ENCODE measurements at places on chromosomes 2 and 18.

DNA sequence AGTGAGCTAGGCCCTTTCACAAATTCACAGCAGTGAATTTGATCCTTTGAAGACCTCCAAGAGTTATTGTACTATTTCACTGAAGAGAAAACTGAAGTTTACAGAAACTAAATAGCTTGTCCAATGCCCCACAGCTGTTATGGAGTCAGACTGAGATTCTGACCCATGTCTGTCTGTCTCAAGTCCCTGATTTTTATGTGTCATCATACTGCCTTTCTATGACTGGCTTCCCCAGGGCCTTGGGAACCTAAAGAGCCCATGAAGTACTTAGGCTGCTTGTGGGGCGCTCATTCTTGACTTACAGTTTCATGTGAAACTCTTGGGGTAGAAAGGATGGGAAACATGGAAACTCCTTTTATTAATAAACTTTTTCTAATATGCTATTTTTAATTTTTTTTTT is 107.7 kb downstream of the ATL2 start:
- no peak for DNase-seq

- DNase-seq: no peak
These were observed 42.4 kb upstream of the TACR1 start for GRCh38 chr2:75241696-75242095.

GRCh38 chr2:228853151-228853550 is 417.9 kb downstream of the PID1 start:
- DNase-seq: no peak

- DNase-seq: no peak
These were observed 122.6 kb downstream of the WDPCP start for GRCh38 chr2:63465633-63466032.

- no peak for DNase-seq
These were observed 113.2 kb downstream of the ARHGEF4 start for GRCh38 chr2:130949954-130950353.

DNA sequence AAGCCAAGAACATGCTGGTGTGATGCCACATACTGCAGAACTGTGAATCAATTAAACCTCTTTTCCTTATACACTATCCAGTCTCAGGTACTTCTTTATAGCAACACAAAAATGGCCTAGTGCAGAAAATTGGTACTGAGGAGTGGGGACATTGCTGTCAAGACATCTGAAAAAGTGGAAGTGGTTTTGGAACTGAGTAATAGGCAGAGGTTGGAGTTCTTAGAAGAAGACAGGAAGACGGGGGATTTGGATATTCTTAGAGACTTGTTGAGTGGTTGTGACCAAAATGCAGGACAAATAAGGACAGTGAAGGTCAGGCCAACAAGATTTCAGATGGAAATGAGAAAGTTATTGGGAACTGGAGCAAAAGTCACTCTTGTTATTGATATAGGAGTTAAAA is 31.3 kb upstream of the CDH2 start:
- DNase-seq: no peak

DNA sequence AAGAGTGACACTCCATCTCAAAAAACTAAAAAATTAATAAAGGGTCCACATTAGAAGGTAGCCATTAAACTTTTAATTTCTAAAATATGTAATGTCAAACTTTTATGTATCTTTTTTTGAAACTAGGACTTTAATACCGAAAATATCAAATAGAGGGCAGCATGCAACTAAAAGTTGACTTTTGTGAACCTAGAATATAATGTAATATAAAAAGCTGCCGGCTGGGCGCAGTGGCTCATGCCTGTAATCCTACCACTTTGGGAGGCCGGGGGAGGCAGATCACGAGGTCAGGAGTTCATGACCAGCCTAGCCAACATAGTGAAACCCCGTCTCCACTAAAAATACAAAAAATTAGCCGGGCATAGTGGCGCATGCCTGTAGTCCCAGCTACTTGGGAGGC is 62.8 kb downstream of the INO80D start:
- no peak for DNase-seq

- no peak for DNase-seq
These were observed 266.9 kb upstream of the GULP1 start for GRCh38 chr2:188024811-188025210.

- no peak for DNase-seq
These were observed 279.7 kb downstream of the MBD5 start for GRCh38 chr2:148300544-148300943.

DNA sequence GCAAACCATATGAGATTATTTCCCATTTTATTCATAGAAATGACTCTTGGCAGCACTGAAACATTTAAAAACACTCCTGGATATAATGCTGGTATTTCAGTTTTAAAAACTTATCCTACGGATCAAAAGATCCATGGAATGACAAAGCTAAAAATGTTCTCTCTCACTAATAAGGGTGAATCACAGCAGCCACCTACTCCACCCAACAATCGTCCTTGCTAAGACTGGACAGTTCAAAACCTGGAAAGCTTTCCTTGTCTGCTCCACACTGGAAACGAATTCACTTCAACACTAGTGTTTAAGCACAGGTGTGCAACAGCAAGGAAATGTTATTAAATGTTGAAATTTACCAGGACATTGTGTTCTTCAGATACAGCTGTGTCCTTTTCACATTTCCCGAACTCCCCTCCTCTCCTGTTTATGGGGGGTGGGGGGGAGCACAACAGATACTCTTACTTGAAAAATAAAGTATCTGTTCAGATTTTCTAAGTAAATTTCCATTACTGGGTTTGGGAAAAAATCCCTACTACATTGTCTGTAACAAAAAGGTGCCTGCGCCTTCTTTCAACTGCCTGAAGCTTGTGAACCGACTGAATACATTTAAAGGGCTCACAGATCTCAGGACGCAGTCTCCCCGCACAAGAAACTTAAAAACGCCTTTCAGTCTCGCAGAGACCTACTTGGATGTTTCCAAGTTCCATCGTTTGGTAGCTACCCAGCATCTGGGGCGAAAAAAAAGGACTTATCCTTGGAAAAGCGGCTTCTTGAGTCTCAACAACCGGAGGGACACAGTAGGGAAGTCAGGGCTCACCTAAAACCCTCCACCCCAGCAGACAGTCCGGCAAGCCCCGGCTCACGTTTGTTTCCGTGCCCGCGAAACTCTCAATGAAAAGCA is 1.3 kb downstream of the YWHAQ start:
- DNase-seq: no peak

GRCh38 chr2:12661489-12661888 is 55.2 kb upstream of the TRIB2 start:
- no peak for DNase-seq

DNA sequence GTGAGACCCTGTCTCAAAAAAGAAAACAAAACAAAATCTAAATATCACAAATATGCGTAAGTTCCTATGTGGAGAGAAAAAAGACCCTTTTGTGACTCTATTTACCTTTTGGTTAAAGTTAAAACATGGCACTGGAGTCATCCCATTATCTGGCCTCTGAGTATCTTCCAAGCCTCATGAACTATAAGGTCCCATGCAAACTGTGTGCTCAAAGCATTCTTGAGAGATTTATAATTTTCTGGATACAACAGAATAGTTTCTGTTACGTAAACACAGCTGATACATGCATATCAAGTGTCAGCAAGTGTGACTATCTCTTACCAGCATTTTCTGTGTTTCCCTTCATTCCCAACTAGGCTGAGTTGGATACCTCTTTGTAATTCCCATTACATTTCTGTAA is 8.8 kb upstream of the NOSTRIN start:
- no peak for DNase-seq

- DNase-seq: no peak
These were observed 107.7 kb downstream of the INHBB start for GRCh38 chr2:120453635-120453998.

- no peak for DNase-seq
These were observed 503 bp downstream of the ANXA4 start for GRCh38 chr2:69742322-69742952.

DNA sequence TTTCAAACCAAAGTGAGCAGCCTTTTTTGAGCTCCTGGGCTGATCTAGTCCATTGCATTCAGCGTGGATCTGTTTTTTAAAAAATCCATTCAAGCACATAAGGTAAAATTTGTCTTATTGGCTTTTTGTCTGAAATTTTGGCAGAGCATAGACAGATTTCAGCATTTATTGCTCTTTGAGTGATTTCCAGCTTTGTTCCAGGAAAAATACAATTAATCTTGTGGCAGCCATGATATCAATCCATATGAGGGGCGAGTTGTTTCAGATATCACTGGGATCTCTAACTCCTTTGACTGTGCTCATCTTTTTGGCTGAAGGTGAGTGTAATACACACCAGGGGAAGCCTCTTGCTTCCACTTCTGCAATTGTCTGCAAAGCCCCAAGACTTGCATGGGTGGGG is 523.9 kb downstream of the SLC4A3 start:
- DNase-seq: no peak

DNA sequence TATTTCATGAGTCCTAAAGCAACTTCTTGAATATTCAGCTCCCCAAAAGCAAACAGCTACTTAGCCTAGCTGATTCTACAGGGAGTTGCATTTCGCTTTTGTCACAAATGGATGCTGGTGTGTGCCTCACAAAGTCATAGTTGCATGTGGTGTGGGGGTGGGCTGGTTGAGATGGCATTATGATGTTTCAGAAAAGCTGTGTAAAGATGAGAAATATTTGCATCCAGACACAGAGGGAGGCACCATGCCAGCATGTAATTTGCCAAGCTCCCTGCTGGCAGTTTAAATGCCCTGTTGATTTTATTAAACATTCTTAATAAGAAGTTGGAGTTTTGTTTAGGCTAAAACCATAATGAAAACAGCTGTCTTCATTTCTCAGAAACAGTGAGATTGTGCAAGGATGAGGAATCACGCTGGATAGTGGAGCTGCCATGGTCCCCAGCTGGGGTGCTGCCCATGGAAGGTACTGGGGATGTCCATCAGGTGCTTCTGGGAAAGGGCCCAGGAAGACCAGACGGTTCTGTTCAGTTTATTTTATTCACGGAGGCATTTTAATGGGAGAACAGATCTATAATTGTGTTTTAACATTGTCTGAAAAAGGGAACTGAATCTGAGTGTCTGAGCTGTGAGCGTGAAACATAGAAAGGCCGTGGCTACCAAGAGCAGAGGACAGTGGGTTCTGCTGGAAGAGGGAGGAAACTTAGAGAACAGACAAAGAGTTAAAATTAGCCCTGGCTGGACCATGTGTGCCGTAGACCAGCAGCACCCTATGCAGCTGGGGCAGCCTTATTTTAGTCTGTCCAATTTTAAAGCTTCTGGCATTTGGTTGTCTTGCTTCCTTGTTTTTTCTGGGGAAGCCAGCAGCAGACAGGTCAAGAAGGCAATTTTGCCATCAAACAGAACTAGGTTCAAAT is 177.1 kb downstream of the FAM210A start:
- no peak for DNase-seq

GRCh38 chr2:187978356-187978755 is 313.3 kb upstream of the GULP1 start:
- DNase-seq: no peak

DNA sequence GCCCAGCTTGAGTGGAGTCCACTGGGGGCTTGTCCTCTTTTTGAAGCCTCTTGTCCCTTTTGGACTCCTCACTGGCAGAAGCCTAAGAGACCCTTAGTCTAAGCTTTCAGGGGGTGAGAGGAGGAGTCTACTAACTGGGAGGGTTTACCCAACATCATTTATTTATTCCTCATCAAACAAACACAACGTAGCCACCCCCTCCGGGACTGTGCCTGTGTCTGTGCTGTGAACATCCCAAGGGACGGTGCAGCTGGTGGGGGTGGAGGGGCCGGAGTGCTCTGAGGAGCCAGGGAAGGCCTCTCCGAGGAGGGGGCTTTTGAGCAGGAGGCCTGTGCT is 42.7 kb upstream of the TAF1B start:
- no peak for DNase-seq

DNA sequence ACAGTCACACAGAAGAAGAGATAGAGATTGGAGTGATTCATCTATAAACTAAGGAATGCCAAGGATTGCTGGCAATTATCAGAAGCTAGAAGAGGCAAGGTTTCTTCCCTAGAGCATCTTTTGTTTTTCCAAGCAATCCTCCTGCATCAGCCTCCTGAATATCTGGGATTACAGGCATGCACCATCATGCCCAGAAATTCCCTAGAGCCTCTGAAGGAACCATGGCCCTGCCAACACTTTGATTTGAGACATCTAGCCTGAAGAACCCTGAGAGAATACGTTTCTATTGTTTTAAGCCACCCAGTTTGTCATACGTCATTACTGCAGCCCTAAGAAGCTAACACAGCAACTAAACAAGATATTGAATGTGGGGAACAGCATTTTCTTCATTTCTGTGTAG is 525.0 kb downstream of the ERBB4 start:
- no peak for DNase-seq
